Neural crest cell (in vitro differentiated cells): ENCODE measurements at places on chromosomes 4 and X.

DNA sequence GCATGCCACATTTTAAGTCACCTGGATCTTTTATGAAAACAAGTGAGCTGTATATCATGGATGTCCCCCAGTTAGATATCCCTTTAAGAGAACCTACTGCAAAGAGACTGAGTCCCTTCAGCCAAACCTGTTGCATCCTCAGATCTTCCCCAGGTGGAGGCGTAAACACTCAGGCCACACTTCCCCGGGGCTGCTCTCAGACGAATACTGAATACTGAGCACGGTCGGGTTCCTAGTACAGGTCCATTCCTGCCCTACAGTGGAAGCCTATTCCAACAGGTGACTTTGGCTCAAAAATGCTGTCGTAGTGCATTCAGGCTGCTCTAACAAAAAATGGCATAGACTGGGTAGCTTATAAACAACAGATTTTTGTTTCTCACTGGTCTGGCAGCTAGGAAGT, 320.2 kb upstream of the CLNK start:
- no peak for DNase-seq

DNA sequence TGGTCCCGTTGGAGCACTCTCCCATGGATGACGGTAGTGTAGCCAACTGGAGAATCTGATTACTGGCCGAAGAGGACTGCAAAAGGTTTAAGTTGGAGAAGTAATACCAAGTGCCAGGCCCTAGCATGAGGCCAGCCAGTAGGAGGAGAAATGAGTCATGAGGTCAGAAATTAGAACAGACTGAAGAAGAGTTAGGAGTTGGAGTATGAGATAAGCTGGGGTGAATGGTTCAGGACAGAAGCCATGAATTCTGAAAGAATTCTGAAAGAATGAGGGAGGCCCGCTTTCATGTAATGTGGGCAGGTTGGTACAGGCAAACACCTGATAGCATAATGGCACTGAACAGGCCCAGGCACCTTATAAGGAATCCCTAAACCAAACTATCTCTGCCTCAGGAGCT, 18.4 kb upstream of the STK26 start:
- DNase-seq = no peak

DNA sequence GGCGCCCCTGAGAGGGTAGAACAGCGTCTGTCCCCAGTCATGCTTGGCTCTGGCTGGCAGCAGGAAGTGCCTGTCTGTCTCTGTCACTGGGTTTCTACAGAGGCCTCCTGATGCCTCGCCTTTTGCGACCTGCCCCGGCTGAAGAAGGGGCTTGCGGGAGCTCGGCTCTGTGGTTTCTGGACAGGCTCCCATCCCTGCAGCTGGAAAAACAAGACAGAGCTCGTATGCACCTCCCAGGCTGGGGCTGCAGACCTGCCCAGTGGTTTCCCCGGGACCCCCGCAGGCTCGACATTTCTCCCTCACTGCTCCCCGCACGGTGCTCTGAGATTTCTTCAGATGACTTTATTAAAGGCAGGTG, 57.0 kb upstream of the SORCS2 start:
- no peak for DNase-seq

- DNase-seq = no peak
These were observed 170.7 kb upstream of the PUDP start for GRCh38 chrX:7318661-7319060.

DNA sequence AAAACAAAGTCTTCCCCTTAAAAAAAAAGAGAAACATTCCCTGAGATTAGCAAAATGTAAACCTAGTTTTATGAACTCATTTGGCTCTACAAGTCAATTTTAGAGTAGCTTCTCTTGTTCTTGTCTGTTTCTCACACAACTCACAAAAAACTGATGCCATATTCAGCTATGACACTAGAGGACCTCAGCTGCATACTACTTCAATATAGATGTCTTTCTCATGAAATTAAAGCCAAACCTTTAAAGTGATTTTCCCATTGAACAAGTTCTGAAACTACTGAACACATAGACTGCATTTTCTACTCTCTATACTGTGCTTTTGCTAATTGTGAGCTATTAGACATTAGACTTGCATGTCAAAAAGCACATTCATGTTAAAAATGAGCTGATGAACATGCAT, 49.8 kb downstream of the TBCK start:
- no peak for DNase-seq

GRCh38 chr4:40576651-40577480, 52.8 kb downstream of the RBM47 start:
- DNase-seq = no peak

DNA sequence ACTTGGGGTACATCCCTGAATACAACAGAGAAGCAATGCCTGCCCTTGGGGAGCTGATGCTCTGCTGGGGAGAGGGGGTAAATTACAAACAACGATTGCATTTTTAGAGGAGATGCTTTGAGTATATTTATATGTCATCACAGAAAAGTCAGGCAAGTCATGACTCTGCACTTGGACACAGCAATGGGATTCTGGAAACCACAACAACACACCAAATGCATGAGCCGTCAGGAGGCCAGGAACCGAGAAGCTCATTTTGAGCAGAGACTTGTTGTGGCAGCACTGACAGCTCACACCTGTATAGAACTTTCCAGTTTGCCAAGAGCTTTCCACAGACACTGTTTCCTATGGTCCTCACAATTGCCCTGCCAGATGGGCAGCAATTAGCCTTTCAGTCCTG, 113.2 kb upstream of the RBPJ start:
- DNase-seq = no peak

DNA sequence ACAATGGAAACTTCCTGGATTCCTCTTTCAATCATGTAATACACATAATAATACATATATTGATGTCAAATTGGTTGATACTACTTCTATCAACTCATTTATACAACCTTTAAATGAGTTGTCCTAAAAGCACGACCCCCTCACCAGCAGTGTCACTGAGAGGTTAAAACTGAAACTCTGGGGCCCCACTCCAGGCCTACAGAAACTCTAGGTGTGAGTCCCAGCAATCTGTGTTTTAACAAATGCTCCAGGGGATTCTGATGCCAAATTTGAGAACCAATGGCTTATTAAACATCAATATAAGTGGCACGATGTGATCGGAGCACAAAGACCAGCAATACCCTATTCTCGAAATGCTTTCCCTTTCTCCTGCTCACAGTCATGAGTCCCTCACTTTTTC, 47.9 kb downstream of the ATP8A1 start:
- DNase-seq = no peak

DNA sequence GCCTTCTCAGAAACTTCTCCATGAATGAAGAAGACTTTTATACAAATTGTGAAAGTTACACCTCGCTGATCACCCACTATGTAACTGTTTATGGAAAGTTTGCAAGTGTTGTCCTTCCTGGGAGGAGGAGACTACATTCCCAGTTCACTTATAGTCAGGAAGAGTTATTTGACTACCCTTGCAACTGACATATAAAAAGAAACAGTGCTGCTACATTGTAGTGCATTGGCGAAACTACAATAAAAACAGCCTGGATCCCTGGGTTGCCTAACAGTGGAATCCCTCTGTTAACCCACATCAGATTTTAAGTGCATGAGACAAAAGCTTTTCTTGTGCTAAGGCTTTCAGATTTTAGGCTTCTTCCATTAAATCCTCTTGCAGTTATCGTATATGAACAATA, 30.4 kb downstream of the MAGEB10 start:
- no peak for DNase-seq

GRCh38 chr4:84443523-84443922, 55.6 kb downstream of the NKX6-1 start:
- DNase-seq = no peak

DNA sequence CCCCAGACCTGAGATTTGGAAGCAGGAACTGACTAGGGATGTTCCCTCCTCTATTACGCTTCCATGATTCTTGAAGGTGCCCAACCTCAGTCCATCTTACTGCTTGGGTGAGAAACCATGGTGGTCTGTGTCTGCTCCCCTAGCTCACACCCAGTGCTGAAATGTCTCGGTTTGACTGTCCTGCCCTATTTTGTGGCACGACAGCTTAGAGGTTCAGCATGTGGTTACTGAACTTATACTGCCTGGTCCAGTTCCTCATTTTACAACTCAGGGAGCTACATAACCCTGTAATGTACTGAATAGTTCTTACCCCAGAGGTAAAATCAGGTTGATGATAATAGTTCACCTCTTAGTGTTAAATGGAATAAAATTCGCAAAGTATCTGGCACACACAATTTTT, 203.1 kb downstream of the RBM46 start:
- no peak for DNase-seq

DNA sequence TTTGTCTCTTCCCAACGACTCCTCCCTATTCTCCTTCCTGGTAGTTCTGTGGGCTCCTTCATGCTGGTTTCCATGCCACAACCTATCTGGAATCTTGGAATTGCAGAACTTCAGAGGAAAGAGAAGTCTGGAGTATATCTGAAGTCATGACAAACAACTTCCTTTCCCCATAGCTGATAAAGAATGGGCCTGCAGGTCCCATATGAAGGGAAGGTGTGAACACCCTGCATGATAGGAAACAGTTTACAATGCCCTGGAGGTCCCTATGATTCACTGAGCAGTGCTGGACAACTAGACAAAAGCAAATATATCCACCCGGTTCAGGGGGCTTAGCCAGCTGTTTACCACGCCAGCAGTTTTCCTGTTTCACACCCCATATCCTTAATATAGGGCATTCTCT, 19.4 kb downstream of the FAM9C start:
- DNase-seq = no peak

DNA sequence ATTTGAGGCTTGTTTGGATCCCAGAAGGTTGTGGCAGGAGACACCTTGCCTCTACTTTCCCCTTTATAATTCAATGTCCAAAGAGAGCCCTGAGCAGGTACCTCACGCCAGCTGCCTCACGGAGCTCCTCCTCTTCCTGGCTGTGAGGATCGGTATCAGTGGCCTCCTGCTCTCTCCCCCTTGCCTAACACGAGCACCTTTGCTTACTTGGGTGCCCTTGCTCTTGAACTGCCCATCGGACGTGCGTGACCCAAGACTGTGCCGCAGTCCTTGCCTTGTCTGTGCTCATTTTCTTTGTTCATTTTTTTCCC, 27.8 kb upstream of the MSANTD1 start:
- DNase-seq = no peak

DNA sequence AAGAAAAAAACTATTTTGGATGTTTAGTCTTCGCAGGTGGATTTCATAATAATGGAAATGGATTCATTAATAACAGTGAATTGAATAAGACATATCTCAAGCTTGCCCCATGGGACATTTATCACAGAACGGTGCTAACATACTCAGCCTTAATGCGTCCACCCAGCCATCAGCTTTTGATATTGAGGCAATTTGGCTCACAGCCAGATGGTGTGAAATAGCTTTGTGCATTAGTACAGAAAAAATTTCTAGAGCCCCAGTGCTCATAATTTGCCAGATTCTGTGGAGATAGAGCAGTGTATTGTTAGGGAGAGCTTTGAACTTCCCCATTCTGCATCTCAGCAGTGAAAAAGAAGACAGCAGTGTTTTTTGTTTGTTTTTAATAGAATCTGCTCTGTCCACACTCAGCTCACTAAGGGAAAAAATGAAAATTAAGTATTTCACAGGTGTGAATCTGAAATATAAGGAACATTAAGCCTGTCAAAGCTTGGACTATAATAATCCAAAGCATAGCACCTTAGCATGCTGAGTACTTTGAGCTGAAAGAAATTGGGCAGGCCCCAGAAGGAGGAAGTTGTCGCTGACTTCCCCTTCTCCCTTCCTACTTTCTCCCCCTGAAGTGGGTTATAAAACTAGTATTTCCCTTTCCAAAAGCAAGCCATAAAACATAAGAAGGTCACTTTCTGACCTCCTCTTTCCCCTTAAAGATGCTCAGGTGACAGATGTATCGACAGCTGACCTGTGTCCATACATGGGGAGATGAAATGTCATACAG, 295.8 kb downstream of the MAGEB5 start:
- no peak for DNase-seq

GRCh38 chrX:107610667-107611066, 17.6 kb upstream of the PRPS1 start:
- no peak for DNase-seq

DNA sequence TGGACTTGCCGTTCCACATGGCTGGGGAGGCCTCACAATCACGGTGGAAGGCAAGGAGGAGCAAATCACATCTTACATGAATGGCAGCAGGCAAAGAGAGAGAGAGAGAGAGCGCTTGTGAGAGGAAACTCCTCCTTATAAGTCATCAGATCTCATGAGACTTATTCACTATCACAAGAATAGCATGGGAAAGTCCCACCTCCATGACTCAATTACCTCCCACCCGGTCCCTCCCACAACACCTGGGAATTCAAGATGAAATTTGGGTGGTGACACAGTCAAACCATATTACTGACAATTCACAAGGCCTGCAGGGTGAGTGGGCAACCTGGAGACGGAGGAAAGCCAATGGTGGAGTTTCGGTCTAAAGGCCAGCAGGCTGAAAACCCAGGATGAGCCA, 394.3 kb upstream of the TRAM1L1 start:
- DNase-seq = no peak

- no peak for DNase-seq
These were observed 971.7 kb downstream of the FAM133A start for GRCh38 chrX:94645726-94646125.

- no peak for DNase-seq
These were observed 502.6 kb upstream of the NR3C2 start for GRCh38 chr4:148944839-148945219.

GRCh38 chr4:11468901-11469300, 40.2 kb upstream of the HS3ST1 start:
- DNase-seq = no peak

- DNase-seq = no peak
These were observed 2.9 kb downstream of the RAPGEF2 start for GRCh38 chr4:159105761-159106243.

- DNase-seq = no peak
These were observed 25.7 kb upstream of the BCORL1 start for GRCh38 chrX:129956765-129957164.

DNA sequence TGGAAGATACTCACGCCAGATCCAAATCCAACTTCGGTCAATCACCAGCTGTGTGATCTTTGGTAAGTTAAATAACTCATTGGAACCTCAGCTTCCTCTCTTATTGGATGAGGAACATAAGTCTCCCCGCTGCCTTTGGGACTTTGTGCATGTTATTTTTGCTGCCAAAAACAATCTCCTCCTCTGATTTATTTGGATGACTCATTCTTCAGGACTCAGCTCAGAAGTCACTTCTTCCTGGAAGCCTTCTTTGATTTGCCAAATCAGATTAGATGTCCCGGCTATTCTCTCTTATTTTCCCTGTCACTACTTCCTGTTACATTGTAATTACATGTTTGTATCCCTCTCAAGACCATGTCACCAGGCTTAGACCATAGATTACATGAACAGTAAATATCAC, 138.0 kb upstream of the BOD1L1 start:
- DNase-seq = no peak

- DNase-seq = no peak
These were observed 28.4 kb upstream of the COX7B2 start for GRCh38 chr4:46937493-46937892.

GRCh38 chrX:20995829-20996228, 378.4 kb upstream of the CNKSR2 start:
- DNase-seq = no peak

GRCh38 chrX:111581086-111581485, 69.6 kb downstream of the SERTM2 start:
- DNase-seq = no peak

- DNase-seq = no peak
These were observed 6.7 kb upstream of the GPRIN3 start for GRCh38 chr4:89314291-89314690.
